ENCODE measurements at places on chromosomes 6 and 20.

- DNase-seq: no peak
These were observed 68.6 kb upstream of the CNKSR3 start for GRCh38 chr6:154579046-154579445.

- no peak for DNase-seq
These were observed 594.2 kb upstream of the CHD6 start for GRCh38 chr20:42212391-42212790.

GRCh38 chr20:39909447-39909846 is 779.6 kb downstream of the MAFB start:
- no peak for DNase-seq

DNA sequence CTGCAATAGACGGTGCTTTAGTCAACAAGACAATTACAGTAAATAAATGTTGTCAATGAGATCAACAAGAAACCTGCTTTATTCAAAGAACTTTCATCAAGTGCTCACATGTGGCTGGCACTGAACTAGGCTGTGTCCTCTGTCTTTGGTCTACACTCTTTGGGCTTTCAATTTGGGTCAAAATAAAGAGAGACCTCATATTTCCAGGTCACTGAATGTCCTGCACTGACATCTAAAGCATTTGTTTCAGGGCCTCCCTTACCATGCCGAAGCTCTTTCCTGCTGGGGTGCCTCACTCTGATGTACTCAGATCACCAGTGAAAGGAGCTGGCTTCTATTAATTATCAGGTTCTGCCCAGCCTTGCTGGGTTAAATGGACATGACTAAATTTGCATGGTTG is 32.0 kb downstream of the PDE7B start:
- no peak for DNase-seq

- DNase-seq: no peak
These were observed 46.9 kb upstream of the SMIM29 start for GRCh38 chr6:34295721-34296120.

DNA sequence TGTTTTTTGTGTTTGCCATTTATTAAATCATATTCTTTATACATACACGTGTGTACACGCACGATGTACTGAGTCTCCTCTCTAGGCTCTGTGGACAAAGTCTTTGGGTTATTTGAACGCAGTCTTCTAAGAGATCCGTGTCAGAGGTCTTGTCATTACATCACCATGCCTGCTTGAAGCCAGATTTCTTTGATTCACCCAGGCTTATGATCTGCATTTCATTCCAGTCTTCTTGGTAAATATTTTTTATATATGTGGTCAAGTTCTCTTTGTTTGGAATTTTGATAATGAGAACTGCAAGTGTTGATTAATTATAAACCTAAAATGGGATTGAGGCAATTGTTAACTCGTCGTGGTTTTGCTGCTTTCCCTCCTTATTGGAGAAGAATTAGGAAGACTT is 34.6 kb downstream of the KCNS1 start:
- DNase-seq: no peak

GRCh38 chr6:82437701-82438100 is 74.1 kb downstream of the TPBG start:
- DNase-seq: no peak

DNA sequence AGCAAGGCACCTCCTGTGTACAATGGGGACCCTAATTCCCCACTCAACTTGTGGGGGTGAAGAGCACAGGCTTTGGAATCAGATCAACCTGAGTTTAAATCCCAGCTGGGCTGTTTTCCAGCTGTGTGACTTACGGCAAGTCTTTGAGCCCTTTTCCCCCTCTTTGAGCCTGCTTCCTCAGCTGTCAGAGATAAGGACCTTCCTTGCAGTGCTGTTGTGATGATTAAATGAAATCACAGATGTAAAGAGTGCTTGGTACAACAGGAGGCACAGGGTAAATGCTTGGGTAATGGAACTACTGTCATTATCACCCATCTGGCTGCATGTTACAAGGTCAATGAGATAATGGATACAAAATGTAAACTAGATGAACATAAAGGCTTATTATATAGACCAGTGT is 3.2 kb downstream of the SNX21 start:
- no peak for DNase-seq

DNA sequence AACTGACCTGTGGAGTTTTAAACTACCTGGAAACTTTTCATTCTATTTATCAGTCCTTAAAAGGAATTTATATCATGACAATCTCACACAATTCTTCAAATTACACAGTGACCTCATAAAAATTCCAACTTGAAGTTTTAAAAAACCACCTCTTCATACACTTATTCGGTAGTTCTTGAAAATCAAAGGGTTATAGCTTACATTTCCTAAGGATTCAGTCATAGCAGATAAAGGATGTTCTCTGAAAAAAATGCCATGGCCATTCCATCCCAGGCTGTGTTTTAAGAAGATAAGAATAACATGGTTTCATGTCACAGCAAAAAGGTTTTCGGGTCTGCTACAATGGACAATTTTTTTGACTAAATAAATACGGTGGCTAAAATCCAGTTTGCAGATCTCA is 41.2 kb downstream of the GOPC start:
- DNase-seq: no peak

DNA sequence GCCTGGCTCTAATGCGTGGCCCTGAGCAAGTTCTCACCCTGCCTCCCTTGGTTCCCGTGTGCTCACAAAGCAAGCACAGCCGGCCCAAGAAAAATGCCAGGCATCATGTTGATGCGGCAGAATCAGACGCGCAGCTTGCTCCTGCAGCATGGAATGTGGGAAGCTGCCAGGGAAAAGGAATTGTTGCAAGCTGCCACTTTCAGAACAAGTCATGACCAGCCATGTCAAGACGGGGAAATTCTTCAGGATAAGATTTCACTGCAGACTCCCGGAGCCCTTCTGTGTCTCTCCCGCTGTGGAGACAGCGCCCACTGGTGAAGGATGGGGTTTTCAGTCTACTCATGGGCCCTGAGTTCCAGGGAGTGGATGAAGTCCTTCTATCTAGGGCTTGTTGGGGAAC is 4.6 kb downstream of the DACT2 start:
- no peak for DNase-seq

GRCh38 chr6:112846681-112847080 is 499.6 kb downstream of the RFPL4B start:
- DNase-seq: no peak

- DNase-seq: no peak
These were observed 98.4 kb upstream of the PRSS16 start for GRCh38 chr6:27149150-27149549.

GRCh38 chr6:19603721-19604120 is 233.4 kb upstream of the ID4 start:
- DNase-seq: no peak

DNA sequence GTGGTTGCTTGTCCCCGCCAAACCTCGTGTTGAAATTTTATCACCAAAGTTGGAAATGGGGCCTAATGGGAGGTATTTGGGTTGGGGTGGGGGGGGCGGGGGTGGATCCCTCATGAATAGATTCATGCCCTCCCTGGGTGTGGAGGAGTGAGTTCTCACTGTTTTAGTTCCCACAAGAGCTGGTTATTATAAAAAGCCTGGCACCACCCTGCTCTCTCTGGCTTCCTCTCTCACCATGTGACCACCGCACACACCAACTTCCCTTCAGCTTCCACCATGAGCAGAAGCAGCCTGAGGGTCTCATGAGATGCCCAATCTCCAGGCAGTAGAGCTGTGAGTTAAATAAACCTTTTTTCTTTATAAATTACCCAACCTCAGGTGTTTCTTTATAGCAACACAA is 111.3 kb downstream of the PRDM1 start:
- DNase-seq: no peak

- DNase-seq: no peak
These were observed 60.2 kb upstream of the RPS6KA2 start for GRCh38 chr6:166687070-166687878.

- no peak for DNase-seq
These were observed 559 bp upstream of the EYA4 start for GRCh38 chr6:133240511-133241085.

DNA sequence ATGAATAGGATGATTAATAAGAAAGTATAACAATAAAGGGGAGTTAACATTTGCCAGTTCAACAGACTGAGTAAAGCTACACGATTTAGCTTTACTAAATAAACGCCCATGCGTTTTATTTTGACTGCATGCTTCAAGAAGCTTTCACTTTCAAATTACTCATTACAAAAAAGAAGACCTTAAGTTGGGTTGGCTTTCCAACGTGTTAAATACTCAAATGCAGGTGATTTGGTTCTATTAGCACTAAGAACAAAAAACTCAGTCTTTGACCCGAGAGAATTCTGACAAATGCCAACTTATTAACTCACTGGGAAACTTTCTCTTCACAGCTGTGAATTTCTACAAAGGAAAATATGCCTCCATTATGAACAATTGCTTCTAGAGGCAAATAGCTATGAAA is 24.8 kb downstream of the RNF146 start:
- DNase-seq: no peak

DNA sequence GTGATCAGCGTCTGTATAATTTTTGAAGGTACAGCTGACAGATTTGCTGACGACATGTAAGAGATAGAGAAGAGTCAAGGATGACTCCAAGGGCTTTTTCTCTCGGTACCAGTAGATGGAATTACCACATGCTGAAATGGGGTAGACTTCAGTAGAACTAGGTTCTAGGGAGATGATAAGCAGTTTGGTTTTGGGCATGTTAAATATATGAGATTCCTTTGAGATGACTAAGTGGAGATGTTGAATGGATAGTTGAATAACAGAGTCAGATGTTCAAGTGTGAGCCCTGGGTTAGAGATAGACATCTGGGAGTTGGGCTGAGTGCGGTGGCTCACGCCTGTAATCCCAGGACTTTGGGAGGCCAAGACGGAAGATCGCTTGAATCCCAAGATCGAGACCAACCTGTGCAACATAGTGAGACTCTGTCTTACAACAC is 50.0 kb downstream of the PHF20 start:
- no peak for DNase-seq

DNA sequence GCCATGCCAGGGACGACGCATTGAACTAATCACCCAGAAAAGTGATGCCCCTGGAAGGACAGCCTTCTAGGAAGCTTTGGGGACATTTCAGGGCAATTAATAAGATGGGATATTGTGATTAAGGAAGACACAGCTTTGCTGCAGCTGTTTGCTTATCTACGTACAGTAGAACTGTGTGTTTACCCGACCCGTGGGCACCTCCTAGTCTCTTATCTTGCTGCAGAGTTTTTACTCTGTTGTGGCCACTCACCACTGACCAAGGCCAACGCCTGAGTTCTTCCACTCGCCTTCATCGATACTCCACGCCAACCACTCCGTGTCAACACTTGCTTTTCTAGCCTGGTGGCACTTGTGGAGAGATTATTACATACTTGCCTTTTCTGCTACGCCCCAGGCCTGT is 105.9 kb upstream of the MLN start:
- no peak for DNase-seq

GRCh38 chr6:63897952-63898351 is 262.4 kb downstream of the PHF3 start:
- DNase-seq: no peak

DNA sequence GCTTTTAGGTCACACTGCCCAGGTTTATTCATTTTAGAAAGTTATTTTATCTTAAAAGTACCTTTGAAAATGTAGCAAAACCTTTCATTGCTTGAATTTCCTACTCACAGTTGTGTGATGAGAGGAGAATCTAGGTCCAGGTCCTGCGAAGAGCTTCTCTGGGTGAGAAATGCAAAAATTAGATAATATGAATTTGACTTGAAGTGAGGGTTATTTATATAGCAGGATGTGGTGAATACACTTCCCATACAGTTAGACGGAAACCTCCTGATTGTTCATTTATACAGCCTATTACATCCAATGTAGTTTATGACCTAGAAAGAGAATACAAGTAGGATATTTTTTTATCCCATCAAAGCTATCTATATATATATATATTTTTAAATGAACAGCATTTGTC is 30.5 kb downstream of the CDKAL1 start:
- no peak for DNase-seq

DNA sequence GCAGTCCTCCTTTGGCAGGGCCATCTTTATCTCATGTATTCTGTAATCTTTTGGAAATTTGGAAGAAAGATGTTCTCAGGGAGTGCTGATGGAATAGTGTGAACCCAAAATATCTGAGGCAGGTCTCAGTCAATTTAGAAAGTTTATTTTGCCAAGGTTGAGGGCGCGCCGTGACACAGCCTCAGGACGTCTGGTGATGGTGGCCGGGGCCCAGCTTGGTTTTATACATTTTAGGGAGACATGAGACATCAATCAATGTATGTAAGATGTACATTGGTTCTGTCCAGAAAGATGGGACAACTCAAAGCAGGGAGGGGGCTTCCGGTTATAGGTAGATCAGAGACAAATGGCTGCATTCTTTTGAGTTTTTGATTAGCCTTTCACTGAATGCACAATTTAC is 89.8 kb downstream of the ERMARD start:
- no peak for DNase-seq

DNA sequence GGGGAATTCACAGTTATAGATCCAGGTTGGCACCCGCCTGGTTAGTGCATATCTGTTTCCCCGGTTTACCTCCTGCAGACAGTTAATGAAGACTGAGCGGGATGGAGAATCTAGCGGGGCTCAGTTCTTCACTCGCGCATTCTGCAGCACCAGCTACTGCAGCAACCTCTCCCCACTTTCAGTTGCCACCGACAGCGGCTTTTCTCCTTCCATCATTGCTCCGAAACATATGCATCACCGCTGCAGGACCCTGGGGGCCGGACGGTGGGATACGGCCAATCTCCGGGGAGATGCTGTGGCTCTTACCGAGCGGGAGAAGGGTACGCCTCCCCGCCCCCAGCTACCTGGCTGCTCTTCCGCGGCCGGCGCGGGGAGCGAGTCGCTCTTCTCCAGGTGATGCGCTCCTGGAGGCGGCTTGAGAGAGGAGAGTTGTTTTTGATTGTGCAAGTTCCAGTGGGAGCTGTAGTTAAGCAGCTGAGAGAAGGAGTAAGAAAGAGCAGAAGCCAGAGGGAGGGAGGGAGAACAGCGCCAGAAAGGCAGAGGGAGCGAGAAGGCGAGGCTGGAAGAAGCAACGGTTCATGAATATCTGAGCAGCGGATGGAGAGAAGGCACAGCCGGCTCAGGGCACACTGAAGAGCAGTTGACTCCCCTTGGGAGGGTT is at the start of gene SGK1:
SGK1 (minus strand) TSS at position 642 of the 661 bp plus-strand sequence. CDS start 652 bp downstream, outside the sequence.
- DNase-seq: no peak

- DNase-seq: no peak
These were observed 2.2 kb downstream of the ASIP start for GRCh38 chr20:34243377-34243776.

DNA sequence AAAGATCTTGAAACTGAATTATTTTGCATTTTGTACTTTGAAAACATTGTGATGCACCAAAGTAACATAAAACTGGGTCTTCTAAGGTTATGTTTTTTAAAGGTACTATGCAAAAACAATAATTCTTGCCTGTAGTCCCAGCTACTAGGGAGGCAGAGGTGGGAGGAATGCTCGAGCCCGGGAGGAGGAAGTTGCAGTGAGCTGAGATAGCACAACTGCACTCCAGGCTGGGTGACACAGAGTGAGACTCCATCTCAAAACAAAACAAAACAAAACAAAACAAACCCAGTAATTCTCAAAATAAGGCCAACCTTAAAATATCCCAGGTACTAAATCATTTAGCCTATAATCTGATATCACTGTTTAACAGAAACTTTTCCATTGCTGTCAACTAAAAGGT is 269.6 kb downstream of the KHDC1L start:
- no peak for DNase-seq

GRCh38 chr20:11850901-11851300 is 66.8 kb upstream of the BTBD3 start:
- no peak for DNase-seq
